NCI-H69 (cell line): ENCODE measurements at places on chromosomes 3 and 15.

DNA sequence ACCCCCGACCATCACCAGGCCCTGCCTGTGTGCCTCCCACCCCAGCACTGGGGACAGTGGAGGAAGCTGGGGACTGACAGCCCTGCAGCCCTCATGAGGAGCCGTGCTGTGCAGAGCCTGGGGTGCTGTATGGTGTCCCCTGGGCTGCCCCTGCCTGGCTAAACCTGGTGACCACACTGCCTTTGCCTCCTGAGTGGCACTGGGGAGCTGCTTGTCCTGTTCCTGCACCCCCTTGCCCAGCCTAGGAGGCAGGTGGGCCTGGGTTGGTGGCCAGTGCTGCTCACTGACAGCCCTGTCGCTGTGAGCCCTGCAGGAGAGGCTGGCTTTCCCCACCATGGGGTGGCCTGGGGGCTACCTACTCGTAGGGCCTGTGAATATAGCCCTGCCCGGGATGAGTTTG, 159.4 kb downstream of the NSMCE3 start:
- no peak for DNase-seq

GRCh38 chr15:66423149-66423548, 36.4 kb downstream of the MAP2K1 start:
- no peak for DNase-seq

GRCh38 chr3:52773361-52774065, 2.8 kb upstream of the NEK4 start:
- DNase-seq: no peak

DNA sequence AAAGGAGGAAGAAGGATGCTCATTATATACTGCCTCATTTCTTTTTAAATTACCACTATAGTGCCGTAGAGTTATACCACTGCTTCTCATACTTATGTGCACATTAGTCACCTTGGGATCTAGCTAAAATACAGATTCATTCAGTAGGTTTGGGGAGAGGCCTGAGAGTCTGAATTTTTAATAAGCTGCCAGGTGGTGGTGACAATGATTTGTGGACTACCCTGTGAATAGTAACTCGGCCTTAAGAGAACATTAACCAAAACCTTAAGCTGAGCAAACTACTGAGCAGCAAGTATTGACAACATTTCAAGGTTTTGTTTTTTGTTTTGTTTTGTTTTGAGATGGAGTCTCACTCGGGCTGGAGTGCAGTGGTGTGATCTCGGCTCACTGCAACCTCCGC, 19.8 kb downstream of the UBA5 start:
- no peak for DNase-seq

DNA sequence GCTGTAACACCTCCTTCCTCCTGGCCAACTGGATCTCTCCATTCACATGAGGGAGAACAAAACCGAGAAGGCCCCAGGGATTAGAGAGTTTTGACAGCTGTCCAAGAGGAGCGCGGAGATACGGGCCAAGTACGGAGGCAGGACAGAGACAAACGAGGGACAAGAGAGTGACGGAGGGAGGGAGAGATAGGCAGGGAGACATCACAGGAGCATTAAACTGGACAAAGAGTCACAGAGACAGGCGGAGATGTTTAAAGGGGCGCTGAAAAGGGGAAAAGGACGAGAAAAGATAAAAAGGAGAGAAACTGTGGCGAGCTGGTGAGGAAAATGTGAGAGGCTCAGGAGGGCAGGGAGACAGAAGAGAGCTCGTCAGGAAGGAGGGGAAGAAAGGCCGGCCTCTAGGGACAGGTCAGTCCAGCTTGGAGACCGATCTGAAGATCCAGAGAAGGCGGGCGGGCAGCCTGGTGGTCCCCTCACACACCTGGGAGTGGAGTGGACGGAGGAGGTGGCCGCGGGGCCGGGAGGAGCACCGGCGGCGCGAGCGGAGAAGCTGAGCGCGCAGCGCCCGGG, 40.5 kb upstream of the ROPN1 start:
- peak; percentile 94 for DNase-seq

DNA sequence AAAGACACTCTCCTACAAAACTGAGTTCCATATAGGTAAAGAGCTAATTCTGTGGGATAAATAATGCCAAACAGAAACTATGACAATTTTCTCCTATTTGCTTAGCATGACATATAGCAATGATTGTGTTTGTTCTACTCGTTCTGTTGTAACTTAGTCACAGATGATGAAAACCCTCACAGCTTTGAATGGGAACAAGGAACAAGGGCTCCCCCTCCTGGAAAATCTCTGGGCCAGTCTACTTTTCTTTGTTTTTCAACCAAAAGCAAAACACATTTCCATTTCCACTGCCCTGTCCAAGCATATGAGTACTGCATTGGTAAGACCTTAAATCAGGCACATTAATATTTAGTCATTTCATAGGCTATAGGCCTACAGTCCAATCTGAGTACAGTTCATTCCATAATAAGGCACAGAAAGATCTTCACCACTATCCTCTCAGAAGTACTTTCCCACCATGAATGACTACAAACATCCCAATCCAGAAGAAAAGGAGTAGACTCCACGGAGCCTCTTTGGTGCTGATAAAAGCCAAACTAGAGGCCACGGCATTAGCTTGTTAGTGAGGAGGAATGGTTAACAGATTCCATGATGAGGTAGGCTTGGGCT, 67.1 kb downstream of the ATP8B4 start:
- peak; percentile 39 for DNase-seq

- no peak for DNase-seq
These were observed 2.1 kb downstream of the TRANK1 start for GRCh38 chr3:36942638-36943248.

DNA sequence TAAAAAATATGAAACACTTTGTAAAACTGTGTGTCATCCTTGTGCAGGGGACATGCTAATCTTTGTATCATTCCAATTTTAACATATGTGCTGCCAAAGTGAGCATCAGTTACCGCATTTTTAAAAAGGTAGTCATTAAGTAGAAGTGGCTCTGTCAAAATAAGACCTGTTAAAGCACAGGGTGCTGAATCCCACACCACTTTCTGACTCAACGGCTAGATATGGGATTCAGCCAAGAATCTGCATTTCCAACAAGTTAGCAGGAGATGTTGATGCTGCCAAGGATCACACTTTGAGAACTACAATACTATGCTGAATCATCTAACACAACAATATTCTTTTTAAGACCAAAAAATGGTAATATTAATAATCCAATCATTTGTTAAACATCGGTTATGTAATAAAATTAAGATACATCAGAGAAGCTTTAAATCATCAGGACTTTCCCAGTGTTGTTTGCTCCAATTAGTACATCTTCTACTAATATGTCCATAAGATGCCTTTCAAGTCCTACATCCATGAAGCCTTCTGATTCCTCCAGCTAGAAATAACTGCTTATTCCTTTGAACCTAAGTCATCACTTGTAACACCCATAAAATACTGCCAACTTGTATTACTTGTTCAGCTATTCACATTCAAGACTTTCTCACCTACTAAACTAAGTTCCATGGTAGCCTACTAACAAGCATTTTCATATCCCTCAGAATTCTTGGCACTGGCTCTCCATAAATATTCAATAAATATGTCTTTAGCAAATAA, 71.1 kb downstream of the TBL1XR1 start:
- DNase-seq: peak; percentile 14

- no peak for DNase-seq
These were observed 960.2 kb downstream of the TUSC7 start for GRCh38 chr3:117669774-117670173.

DNA sequence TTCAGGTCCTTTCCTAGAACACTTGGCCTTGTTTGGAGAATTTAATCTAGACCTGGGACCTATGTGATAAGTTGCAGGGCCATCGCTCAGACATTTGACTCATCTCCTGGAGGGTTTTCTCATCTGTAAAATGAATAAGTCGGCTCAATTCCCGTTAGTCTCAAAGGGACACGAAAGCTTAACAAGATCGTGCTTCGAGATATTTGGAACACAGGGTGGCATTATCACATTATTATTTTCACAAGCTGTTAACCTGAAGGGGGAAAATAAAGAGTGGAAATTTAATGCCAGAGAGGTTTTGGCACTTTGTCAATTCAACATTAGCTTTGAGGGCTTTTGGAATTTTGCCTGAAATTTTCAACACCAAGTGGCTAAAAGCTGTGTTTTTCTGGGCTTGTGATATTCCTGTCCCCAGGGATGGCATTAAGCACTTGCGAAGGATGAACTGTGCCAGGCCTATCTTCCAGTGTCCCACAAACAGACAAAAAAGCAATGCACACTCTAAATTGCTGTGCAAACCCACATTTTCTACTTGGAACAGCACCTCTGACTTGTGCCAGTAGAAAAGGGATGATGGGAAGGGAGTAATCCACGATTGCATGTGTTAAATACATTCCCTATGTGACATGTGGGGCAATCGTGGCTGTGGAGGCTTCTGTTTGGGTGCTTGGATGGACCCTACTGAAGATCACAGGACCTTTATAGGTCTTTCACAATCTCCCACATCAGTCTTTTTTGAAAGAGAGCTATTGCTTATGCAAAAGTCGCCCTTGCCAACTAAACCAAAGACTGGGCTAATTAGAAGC, 478.7 kb downstream of the MFSD1 start:
- peak; percentile 79 for DNase-seq

DNA sequence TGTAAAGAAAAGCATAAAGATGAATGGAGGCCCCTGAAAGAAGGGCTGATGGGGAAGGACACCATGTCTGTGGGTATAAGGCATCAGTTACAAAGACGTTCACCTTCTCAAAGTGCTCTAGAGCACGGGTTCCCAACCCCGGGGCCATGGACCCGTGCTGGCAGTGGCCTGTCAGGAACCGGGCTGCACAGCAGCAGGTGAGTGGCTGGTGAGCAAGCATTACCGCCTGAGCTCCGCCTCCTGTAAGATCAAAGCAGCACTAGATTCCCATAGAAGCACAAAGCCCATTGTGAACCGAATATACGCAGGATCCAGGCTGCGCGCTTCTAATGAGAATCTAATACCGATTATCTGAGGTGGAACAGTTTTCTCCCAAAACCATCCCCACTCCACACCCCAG, 25.7 kb downstream of the MYO1E start:
- no peak for DNase-seq

DNA sequence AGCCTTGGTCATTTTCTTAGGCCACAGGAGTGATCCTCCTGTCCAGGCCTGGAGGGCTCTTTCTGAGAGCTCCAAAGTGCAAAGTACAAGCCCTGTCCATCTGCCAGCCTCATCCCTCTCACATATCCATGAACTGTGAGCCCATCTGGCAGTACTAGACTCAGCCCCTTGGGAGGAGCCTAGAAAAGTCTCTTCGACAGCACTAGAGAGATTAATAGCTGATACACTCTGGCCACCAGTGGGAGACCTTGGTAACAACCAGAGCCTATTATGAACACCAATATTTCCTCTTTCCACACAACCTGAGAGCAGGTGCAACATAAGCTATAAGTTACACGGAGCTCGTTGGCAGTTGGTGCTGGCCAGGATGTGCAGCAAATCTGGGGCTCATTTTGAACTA, 59.5 kb upstream of the DCLK3 start:
- DNase-seq: peak; percentile 6

GRCh38 chr15:65646486-65646885, 24.7 kb downstream of the SLC24A1 start:
- DNase-seq: no peak

- DNase-seq: no peak
These were observed 341.0 kb upstream of the RASGRP1 start for GRCh38 chr15:38905632-38906031.

DNA sequence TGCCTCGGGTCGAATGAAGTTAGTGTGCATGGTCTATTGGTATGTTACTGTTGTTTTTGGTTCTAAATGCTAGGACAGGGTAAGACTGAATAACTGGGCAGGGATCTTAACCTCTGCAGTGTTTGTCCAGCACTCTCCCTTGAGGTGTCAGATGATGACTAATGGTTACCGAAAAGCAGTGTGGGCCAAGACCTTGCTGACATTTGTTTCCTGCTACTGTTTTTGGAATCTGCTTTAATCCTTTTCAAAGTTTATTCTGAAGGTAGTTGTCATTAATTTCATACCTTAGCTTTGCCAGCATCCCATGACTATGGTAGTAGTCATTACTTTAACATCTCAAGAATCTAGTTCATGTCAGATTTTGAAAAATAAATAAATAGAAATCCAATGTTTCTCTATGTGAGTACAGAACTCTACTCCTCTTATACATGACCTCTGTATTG, 117.0 kb downstream of the P3H2 start:
- DNase-seq: no peak

GRCh38 chr3:108171106-108171505, 51.1 kb downstream of the IFT57 start:
- DNase-seq: peak; percentile 48

DNA sequence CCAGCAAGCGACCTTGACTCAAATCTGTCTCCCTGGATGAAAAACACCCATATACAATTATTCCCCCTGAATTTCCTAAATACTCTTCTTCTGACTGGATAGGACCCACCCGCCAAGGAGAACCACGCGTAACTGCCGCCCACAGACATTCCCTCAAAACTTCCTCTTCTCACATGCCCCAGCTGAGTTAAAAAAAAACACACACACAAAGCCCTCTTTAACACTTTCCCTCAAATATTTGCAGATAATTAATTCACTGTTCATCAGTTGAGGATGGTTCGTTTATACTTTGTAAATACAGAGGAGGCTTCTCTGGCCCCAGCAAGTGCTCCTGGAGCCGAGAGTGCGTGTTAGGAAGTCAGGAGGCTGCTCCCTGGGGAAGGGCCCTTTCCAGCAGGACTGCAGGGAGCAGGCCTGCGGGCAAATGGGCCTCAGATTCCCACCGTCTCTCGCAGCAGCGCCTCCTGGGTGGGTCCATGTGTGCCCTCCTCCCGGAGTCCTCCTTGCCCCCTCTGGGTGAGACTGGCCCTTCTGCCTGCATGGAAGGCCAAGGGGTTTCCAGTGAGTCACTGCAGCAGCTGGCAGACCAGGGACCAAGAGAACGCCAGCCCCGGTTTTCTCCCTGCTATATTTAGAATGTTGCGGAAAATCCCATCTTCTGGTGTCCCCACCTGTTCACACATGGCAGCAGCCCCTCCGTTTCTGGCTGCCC, 46.8 kb downstream of the MGLL start:
- peak; percentile 95 for DNase-seq

DNA sequence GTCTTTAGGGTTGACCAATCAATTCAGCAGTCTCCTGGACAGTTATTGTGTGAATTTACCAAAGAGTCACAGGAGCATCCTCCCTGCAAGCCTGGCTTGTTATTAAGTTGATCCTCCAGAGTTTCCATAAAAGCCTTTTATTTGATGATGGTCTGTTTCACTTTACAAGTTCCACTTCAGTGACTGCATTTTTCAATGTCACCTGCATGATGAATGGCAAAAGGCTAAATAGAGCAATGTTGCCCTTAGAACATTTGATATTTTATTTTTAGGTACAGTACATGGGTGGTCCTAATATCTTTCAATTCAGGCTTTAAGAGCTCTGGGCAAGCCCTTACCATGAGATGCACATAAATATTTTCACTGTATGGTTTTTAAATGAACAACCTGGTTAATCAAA, 22.6 kb downstream of the GUCA1C start:
- DNase-seq: no peak

GRCh38 chr3:109927726-109928125, 590.4 kb upstream of the DPPA4 start:
- DNase-seq: no peak

- peak; percentile 10 for DNase-seq
These were observed 103.0 kb downstream of the P3H2 start for GRCh38 chr3:190017521-190018288.
